Uterine smooth muscle cell (primary cell): ENCODE measurements at places on chromosomes 3 and 15. TPM values are rescaled to one million over a fixed set of nuclear protein-coding genes. Genes with fewer than 3 reads are reported as not detected.

The SHC4 gene
- total RNA-seq: 1.5 and 1.7 TPM in 2 replicates

The USP8 gene
- total RNA-seq: 56.9 and 57.0 TPM in 2 replicates

The EPHA3 gene
- total RNA-seq: 1.9 and 2.2 TPM in 2 replicates

The SUCNR1 gene
- not detected in 2 replicates for total RNA-seq

The RHO gene
- total RNA-seq: not detected in 2 replicates

The WNT5A gene
- 4.4 and 8.9 TPM in 2 replicates for total RNA-seq

The LRRC34 gene
- 2.4 and 11.1 TPM in 2 replicates for total RNA-seq

The ERICH6 gene
- 0.22 TPM in 1 of 2 replicates, not detected in the other for total RNA-seq

The SCN11A gene
- total RNA-seq: under 0.01 and 0.11 TPM in 2 replicates

The RHCG gene
- total RNA-seq: not detected in 2 replicates

The MRPL47 gene
- total RNA-seq: 29.5 and 42.2 TPM in 2 replicates

The TMCO5A gene
- total RNA-seq: under 0.01 TPM in 1 of 2 replicates, not detected in the other

The KLF13 gene
- total RNA-seq: 14.7 and 22.6 TPM in 2 replicates

The ATP13A5 gene
- total RNA-seq: not detected in 2 replicates

The ITIH4 gene
- total RNA-seq: 0.66 and 1.7 TPM in 2 replicates

The BFSP2 gene
- not detected in 2 replicates for total RNA-seq

The CPB1 gene
- total RNA-seq: not detected in 2 replicates

The RBP2 gene
- not detected in 2 replicates for total RNA-seq

The FAM98B gene
- total RNA-seq: 8.1 and 11.0 TPM in 2 replicates

The SAMD7 gene
- not detected in 2 replicates for total RNA-seq

The CMTM7 gene
- 6.2 and 10.0 TPM in 2 replicates for total RNA-seq

The ZPLD1 gene
- total RNA-seq: 0.62 TPM in 1 of 2 replicates, not detected in the other

The SPINT1 gene
- 0.37 and 0.66 TPM in 2 replicates for total RNA-seq

The ZBTB38 gene
- 170 and 188 TPM in 2 replicates for total RNA-seq

The SOX2 gene
- not detected in 2 replicates for total RNA-seq

The ISL2 gene
- total RNA-seq: 0.12 and 0.55 TPM in 2 replicates
